ENCODE measurements at places on chromosomes 16 and 17. TPM values are rescaled to one million over a fixed set of nuclear protein-coding genes. Genes with fewer than 3 reads are reported as not detected.

Gene ZNF750
- total RNA-seq: not detected

Gene RNU2-1
- total RNA-seq: not detected

Gene MMP2
- 4.6 TPM for total RNA-seq

Gene ETV4
- total RNA-seq: 1.1 TPM

DNA sequence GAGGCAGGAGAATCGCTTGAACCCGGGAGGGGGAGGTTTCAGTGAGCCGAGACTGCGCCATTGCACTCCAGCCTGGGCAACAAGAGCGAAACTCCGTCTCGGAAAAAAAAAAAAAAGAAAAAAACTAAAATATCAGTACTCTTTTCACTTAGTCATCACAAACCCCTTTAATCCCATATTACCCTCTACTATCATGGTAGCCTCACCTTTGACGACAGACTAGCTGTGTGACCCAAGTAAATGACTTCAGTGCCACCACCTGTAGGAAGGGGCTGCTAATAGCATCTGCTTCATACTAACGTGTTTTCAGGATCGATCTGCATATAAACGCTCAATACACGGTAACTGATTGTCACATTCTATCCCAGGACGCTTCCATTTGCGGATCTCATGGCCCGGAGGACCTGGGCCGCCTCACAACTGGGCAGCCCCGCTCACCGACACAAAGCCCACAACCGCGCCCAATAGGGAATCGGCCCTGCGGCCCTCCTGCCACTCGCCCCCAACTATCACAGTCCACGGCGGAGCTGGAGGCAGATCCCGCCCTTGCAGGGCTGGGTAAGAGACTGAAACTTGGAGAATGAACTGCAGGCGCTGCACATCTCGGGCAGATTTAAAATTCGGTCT, 1.1 kb upstream of the ZNF263 start:
- no peak for DNase-seq
- H3K27ac ChIP-seq: peak overlapping the region; percentile 98
- peaks cover 8% of the 10 kb centered on the region for H3K36me3 ChIP-seq
- no peaks in the 10 kb centered on the region for H3K27me3 ChIP-seq
- H3K4me1 ChIP-seq: peaks cover 4% of the 10 kb centered on the region
- H3K4me3 ChIP-seq: peak overlapping the region; percentile 84

- H3K27me3 ChIP-seq: no peaks in the 10 kb centered on the region
- no peak overlapping the region for H3K4me3 ChIP-seq
- H3K27ac ChIP-seq: no peak overlapping the region
- no peak for DNase-seq
- peaks cover 11% of the 10 kb centered on the region for H3K36me3 ChIP-seq
These were observed 30.0 kb downstream of the NOL11 start for GRCh38 chr17:67747681-67748235.

DNA sequence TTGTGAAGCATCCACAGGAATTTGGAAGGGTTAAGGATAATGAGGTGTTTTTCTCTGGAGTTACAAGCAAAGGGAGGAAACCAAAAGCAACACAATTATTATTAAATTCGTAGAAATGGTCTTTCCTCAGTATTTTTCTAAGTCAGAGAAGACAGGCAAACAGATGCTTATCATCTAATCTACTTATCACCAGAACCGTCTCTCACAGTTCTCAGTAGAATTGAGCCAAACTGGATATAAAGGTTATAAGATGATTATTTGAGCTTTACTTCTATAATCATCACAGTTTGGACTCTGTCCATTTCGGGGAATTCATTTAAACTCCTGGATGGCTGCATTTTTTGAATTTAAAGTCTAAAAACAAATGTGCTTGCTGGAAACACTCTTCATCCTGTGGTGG, 245.0 kb downstream of the KCNJ2 start:
- no peaks in the 10 kb centered on the region for H3K4me1 ChIP-seq
- H3K4me3 ChIP-seq: no peak overlapping the region
- H3K27me3 ChIP-seq: no peaks in the 10 kb centered on the region
- DNase-seq: no peak

DNA sequence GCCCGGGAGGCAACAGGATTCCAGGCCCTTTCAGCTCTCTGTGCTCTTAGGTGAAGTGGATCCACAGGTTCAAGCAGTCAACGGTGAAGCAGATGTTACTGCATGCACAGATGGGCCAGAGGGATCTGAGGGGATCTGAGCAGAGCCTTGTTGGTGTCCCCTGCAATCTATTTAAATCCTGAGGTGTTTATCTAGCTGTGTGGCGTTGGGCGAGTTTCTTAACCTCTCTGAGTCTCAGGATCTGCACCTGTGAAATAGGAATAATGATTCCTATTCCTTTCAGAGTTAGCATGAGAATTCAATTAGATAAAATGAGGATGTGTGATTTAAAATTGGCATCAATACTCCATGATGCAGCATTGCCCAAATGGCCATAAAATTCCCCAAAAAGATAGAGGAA, 237.3 kb upstream of the CDH5 start:
- no peaks in the 10 kb centered on the region for H3K27me3 ChIP-seq
- no peak overlapping the region for H3K4me3 ChIP-seq
- H3K27ac ChIP-seq: no peak overlapping the region
- no peaks in the 10 kb centered on the region for H3K4me1 ChIP-seq
- no peaks in the 10 kb centered on the region for H3K36me3 ChIP-seq
- DNase-seq: no peak

- no peak for DNase-seq
- no peaks in the 10 kb centered on the region for H3K27me3 ChIP-seq
- peaks cover 55% of the 10 kb centered on the region for H3K4me1 ChIP-seq
- peaks cover 6% of the 10 kb centered on the region for H3K36me3 ChIP-seq
- no peak overlapping the region for H3K4me3 ChIP-seq
- peak overlapping the region; percentile 36 for H3K27ac ChIP-seq
These were observed 5.7 kb downstream of the LASP1 start for GRCh38 chr17:38875477-38876075.

DNA sequence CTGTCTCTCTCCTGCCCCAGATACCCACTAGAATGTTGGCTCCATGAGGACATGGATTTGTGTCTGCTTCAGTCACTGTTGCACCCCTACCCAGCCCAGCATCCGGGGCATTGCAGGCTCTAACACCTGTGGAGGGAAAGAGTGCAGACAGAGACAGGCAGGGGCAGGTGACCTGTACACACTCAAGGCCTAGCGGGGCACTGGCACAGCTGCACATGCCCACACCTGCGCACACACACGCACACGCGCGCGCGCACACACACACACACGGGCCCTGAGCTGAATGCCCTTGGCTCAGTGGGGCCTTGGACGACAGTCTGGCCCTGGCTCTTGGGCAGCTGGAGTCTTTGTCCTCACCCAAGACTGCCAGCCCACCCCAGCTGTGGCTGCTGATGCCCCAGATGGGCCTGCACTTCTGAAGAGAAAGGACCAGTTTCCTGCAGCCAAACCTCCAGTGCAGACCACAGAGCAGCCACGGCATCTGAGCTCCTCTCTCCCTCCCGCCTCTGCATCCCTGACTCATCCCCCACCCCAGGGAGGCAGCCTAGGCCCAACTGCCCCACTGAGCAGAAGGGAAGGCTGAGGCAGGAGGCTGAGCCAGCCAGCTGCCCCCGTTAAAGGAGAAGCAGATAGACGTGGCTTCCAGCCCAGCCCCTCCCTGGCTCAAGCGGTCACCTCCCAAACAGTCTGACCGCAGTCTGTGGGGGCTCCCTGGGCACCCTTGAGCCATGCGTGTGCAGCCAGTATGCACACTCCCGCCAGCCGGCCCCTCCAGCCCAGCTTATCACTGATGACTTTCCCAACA, 12.3 kb upstream of the RAI1 start:
- H3K27ac ChIP-seq: no peak overlapping the region
- H3K36me3 ChIP-seq: no peaks in the 10 kb centered on the region

DNA sequence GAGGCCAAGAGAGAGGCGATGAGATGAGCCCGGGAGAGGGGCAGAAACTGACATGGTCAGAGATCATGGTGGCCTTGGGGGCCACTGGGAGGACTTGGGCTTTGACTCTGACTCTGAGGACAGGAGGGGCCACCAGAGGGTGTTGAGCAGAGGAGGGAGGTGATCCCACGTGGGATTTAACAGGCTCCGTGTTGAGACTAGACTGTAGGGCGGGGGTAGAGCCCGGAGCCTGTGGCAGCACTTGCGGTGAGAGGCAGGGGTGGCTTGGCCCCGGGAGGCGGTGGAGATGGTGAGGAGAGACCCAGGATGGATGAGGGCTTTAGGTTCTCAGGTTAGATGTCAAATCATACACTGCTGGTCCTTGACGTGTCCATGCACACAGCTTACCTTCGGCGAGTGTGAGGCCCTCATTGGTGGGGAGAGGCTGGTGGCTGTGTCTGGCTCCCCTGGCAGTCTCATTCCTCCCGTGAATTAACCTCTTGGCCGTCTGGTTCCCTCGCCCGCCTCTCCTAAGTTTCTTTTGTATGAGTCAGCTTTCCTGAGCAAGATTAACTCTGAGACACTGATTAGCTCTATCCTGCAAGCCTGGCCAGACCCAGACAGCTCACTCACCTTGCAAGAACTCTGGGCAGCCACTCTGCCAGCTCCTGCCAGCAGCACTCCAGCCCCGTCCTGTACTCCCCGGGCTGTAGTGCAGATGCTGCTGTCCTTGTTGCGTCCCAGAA, 39.7 kb downstream of the VPS35L start:
- no peak overlapping the region for H3K4me3 ChIP-seq
- no peak for DNase-seq
- no peaks in the 10 kb centered on the region for H3K27me3 ChIP-seq
- H3K4me1 ChIP-seq: no peaks in the 10 kb centered on the region
- H3K27ac ChIP-seq: no peak overlapping the region

DNA sequence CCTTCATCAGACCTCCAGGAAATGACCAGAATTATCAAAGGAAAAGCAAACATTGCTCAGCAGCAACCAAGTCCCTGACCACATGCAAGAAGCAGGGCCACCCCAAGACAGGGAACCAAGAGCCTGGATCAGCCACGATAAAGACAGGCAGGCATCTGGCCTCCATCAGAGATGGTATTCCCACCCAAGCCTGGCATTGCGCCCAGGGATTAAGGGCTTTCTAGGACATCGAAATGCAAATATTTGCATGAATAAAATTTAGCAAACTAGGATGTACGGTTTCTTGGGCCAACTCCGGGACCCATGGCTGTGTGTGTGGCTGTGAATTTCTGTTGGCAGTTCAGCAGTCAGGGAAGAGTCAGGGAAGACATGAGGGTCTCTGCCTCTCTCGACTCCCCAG, 241.4 kb upstream of the DYNLRB2 start:
- no peaks in the 10 kb centered on the region for H3K27me3 ChIP-seq
- no peaks in the 10 kb centered on the region for H3K36me3 ChIP-seq
- H3K4me1 ChIP-seq: no peaks in the 10 kb centered on the region
- no peak overlapping the region for H3K27ac ChIP-seq
- no peak for DNase-seq

DNA sequence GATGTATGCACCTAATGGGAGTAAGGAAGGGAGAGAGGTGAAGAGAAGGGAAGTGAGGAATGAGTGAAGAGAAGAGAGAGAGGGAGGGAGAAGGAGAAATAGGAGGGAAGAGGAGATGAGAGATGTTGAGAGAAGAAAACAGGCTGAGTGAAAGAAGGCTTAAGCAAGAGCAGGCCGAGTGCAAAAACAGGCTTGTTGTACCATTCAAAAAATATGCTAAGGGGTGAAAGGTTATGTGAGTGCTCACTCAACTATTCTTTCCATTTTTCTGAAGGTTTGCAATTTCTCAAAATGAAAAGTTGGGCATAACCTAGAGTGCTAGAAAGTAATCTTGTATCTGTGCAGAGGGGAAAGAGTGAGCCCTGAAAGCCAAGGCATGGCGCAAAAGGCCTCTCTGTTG, 22.9 kb downstream of the RPGRIP1L start:
- DNase-seq: no peak
- no peaks in the 10 kb centered on the region for H3K36me3 ChIP-seq
